ENCODE measurements at places on chromosomes 13 and 19. TPM values are rescaled to one million over a fixed set of nuclear protein-coding genes. Genes with fewer than 3 reads are reported as not detected.

- no peaks in the 10 kb centered on the region for H3K27me3 ChIP-seq
- H3K36me3 ChIP-seq = no peaks in the 10 kb centered on the region
- no peaks in the 10 kb centered on the region for H3K4me1 ChIP-seq
- no peak overlapping the region for H3K4me3 ChIP-seq
Measured at GRCh38 chr19:18761531-18762110, 29.5 kb downstream of the COMP start.

DNA sequence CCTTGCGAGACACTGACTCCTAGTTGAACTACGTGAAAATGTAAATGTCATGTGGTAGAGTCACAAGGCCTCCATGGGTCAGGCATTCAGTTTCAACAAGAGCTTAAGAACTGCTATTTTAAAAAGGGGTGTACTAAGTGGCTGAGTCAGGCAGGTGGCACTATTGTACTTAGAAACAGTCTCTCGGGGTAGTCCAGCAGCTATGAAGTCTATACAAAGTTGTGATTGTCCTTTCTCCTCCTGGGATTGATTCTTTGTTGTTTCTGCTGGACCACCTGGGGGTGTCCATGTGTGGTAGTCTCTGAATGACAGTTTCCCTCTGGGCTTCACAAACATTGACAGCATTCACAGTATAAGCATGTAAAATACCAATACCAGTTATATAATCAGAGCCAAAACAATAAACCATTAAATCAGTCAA, 33.0 kb downstream of the UGGT2 start:
- no peak overlapping the region for H3K27ac ChIP-seq
- H3K4me3 ChIP-seq = no peak overlapping the region
- no peaks in the 10 kb centered on the region for H3K4me1 ChIP-seq
- H3K27me3 ChIP-seq = no peaks in the 10 kb centered on the region

DNA sequence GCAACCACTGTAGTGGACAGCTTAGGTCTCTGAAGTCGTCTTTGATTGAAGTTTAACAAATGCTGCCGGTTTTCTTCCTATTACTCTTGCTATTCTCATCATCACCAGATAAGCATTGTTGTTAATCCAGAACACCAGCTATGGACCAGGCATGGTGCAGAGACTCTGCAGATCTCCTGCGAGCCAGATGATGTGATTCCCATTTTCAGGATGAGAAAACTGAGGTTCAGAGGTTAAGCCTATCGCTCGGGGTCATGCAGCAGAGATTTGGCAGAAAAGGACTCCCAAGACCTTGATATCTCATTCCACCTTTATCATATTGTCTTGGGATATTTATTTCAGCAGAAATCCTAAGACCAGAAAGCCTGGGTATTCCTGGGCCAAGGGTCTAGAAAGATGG, 16.5 kb upstream of the CABP5 start:
- no peak overlapping the region for H3K27ac ChIP-seq
- H3K4me1 ChIP-seq = no peaks in the 10 kb centered on the region
- peaks cover 12% of the 10 kb centered on the region for H3K27me3 ChIP-seq
- H3K4me3 ChIP-seq = no peak overlapping the region
- DNase-seq = no peak

- H3K27me3 ChIP-seq = no peaks in the 10 kb centered on the region
- H3K36me3 ChIP-seq = peaks cover 44% of the 10 kb centered on the region
- no peak overlapping the region for H3K27ac ChIP-seq
- H3K4me3 ChIP-seq = no peak overlapping the region
Measured at GRCh38 chr13:41610404-41610803, 153.1 kb downstream of the RGCC start.

DNA sequence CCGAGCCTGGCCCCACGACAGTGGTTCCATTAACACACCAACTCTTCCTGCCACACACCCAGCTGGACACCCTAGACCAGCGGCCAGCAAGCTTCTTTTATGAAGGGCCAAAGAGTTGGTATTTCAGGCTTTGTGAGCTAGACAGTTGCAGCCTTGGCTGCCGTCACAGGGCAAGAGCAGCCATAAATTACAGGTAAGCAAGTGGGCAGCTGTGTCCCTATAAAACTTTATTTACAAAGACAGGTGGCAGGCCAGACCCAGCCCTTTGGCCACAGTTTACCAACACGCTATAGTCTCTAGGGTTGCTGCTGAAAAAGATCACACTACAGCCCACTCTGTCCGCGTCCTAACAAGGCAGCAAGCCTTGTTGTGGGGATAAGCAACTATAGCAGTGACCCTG, 13.3 kb downstream of the ELL start:
- no peak overlapping the region for H3K4me3 ChIP-seq
- no peak overlapping the region for H3K27ac ChIP-seq
- peaks cover 86% of the 10 kb centered on the region for H3K4me1 ChIP-seq
- H3K27me3 ChIP-seq = no peaks in the 10 kb centered on the region
- no peaks in the 10 kb centered on the region for H3K36me3 ChIP-seq
- DNase-seq = no peak

GRCh38 chr13:51231456-51231855, 9.3 kb downstream of the FAM124A start:
- DNase-seq = no peak
- H3K36me3 ChIP-seq = no peaks in the 10 kb centered on the region
- no peak overlapping the region for H3K27ac ChIP-seq
- H3K4me3 ChIP-seq = no peak overlapping the region

GRCh38 chr19:12194827-12195731, 32.2 kb downstream of the ZNF136 start:
- no peak overlapping the region for H3K27ac ChIP-seq
- H3K36me3 ChIP-seq = peaks cover 5% of the 10 kb centered on the region
- H3K4me1 ChIP-seq = peaks cover 23% of the 10 kb centered on the region
- peak overlapping the region; percentile 44 for H3K4me3 ChIP-seq
- H3K27me3 ChIP-seq = no peaks in the 10 kb centered on the region

GRCh38 chr19:47228937-47229675, 1.9 kb downstream of the BBC3 start:
- H3K4me1 ChIP-seq = peaks cover 63% of the 10 kb centered on the region
- H3K27ac ChIP-seq = peak overlapping the region; percentile 53
- no peaks in the 10 kb centered on the region for H3K27me3 ChIP-seq
- DNase-seq = peak; percentile 73
- no peaks in the 10 kb centered on the region for H3K36me3 ChIP-seq
- H3K4me3 ChIP-seq = peak overlapping the region; percentile 76

The FAM83E gene
- total RNA-seq = 2.6 TPM

The PRSS57 gene
- total RNA-seq = not detected

Measured in CD4-positive, alpha-beta T cell (primary cell).